Cardiac septum (tissue), 1 donor: ENCODE measurements at places on chromosomes 1 and 21. TPM values are rescaled to one million over a fixed set of nuclear protein-coding genes. Genes with fewer than 3 reads are reported as not detected.

ZNF644 gene
- total RNA-seq = 42.6 TPM

- no peak for DNase-seq
Measured at GRCh38 chr1:203475012-203475981, at the start of gene PRELP. Gene PRELP (plus strand): TSS chr1:203475806. CDS start chr1:203483185, 7,379 bp downstream.

CRYAA gene
- not detected for total RNA-seq

DNA sequence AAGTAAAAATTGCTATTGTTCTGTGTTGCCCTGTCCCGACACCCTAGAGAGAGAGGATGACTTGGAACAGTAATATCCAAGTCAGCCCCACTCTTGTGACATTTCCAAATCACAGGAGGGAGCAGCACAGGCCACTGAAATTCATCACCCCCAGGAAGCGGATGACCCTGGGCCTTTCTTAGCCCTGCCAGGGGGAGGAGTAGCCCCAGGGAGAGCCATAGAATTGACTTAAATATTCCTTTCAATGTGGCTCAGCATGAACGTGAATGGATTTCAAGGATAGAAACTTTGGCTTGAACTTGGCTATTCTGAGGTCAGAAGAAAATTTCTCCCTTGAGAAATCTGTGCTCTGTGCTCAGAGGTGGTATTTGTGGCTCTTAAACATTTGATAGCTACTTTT, 80.6 kb downstream of the CENPF start:
- DNase-seq = no peak

GRCh38 chr21:43274946-43275310, 106.1 kb downstream of the CRYAA start:
- peak; percentile 64 for DNase-seq

HRNR gene
- total RNA-seq = not detected

- no peak for DNase-seq
Measured at GRCh38 chr1:32470431-32470830, 5.6 kb downstream of the ZBTB8B start.

TOR3A gene
- total RNA-seq = 8.7 TPM

ALDH4A1 gene
- total RNA-seq = 50.3 TPM

GRCh38 chr1:117020526-117021156, 19.1 kb downstream of the CD101 start:
- DNase-seq = no peak

GRCh38 chr1:108862698-108863477, 6.0 kb upstream of the AKNAD1 start:
- no peak for DNase-seq

GRCh38 chr21:40056031-40056430, 188.8 kb downstream of the PCP4 start:
- no peak for DNase-seq

- DNase-seq = no peak
Measured at GRCh38 chr1:193181536-193181935, 4.9 kb downstream of the B3GALT2 start.

KCNK2 gene
- total RNA-seq = 0.11 TPM

GRCh38 chr1:157781048-157781447, 4.1 kb upstream of the FCRL2 start:
- DNase-seq = no peak

ACOT11 gene
- total RNA-seq = 44.1 TPM

GRCh38 chr1:6923416-6923815, 138.2 kb downstream of the CAMTA1 start:
- no peak for DNase-seq

RBM11 gene
- total RNA-seq = 0.57 TPM

GRCh38 chr1:203166192-203166940, 9.3 kb downstream of the MYBPH start:
- DNase-seq = no peak

GRCh38 chr1:181658581-181658980, 175.3 kb downstream of the CACNA1E start:
- DNase-seq = no peak

DNA sequence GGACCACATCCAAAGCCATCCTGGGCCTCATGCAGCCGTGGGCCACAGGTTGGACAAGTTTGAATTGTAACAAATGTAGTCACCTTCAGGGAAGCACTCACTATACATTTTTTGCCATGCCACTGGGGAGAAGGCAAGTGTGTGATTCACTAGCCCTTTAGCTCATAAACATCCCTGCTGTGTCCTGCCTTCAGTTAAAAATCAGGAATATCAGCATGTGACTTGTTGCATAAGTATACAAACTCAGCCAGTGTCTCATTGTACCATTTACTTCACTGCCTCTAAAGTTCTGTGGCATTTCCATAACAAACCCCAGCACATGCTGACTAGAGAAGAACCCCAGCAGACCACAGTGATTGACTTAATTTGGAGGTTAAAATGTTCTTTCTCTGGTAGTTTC, 142.0 kb upstream of the C1orf105 start:
- no peak for DNase-seq

GRCh38 chr21:36236052-36236730, 79.6 kb downstream of the DOP1B start:
- DNase-seq = no peak

GRCh38 chr1:200265104-200265503, 144.7 kb downstream of the ZNF281 start:
- DNase-seq = no peak

HENMT1 gene
- 1.1 TPM for total RNA-seq

DNA sequence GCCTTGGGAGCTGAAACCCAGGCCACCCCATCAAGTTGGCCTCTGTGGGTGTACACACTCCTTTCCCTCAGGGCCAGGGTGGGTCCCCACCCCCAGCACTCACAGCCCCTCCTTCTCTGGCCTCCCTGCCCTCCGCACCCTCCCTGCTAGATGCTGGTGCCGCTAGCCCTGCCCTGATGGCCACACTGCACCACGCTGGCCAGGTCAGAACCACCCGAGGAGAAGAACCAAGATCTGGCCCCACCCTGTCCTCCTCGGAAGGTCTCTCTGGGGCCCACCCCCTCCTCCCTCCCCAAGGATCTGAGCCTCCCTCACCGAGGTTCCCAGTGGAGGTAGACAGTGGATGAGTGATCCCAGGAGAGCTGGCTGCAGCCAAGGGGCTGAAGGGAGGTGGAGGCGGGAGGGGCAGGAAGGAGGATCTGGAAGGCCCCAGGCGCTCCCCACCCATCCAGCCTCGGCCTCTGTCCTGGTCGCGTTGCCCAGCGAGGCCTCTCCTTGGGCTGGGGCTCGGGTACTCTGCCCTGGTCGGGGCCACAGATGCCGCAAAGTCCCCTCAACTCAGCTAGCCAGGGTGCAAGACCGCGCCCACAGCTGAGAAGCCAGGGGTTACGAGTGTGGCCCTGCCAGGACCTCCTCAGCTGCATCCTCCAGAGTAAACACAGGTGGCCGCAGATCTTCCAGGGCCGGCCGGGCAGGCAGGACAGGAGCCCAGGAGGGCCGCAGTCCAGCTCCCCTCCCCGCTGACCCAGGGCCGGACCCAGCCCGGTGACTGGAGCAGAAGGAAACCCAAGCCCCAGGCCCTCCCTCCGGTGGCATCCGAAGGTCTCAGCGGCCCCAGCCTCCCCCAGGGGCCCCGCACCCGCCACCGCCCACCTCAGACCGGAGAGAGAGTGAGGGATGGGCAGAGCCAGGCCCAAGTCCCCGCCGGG, 5.2 kb downstream of the B3GALT6 start:
- no peak for DNase-seq

CYP4A22 gene
- total RNA-seq = not detected

DNA sequence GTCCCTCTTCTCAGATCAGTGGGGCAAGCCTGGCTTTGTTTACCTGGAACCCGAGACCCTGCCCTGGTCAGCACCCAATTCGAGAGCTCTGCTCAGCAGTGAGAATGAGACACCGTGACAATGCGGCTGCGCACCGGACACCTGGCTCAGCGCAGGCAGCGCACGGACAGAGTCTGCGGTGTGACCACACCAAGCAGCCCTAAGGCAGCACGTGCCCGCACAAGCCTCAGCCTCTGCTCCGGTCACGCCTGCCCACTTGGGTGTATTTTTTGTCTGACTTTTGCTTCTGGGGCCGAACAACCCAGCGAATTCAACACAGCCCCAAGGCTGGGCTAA, 4.7 kb downstream of the KRTAP10-8 start:
- no peak for DNase-seq

NBPF6 gene
- total RNA-seq = not detected

DNA sequence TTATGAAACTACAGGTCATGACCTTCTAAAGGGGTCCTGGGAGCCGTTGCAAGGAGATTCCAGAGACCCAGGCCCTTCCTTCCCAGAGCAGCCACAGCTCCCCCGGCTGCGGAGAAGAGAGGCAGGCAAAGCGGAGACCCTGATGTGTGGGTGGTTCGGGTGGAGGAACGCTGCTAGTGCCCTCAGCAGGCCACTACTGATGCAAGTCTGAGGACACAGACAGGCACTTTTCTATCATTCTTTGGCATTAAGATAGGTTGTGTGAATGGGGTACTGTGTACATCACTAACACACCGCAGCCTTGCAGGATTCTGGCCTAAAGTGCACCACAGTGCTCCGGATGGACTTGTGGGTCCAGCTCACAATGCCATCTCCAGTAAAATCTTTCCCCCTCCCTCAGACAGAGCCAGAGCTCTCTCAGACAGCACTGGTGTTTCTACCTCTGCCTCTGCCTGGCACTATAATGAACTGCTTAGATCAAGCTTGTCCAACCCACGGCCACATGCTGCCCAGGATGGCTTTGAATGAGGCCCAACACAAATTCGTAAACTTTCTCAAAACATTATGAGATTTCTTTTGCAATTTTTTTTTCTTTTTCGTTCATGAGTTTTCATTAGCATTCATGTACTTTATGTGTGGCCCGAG, 121.4 kb downstream of the TGFBR3 start:
- no peak for DNase-seq

GRCh38 chr21:31660259-31660565, 719 bp downstream of the SOD1 start:
- no peak for DNase-seq

- DNase-seq = no peak
Measured at GRCh38 chr1:153968408-153968807, 706 bp downstream of the CREB3L4 start.

DNA sequence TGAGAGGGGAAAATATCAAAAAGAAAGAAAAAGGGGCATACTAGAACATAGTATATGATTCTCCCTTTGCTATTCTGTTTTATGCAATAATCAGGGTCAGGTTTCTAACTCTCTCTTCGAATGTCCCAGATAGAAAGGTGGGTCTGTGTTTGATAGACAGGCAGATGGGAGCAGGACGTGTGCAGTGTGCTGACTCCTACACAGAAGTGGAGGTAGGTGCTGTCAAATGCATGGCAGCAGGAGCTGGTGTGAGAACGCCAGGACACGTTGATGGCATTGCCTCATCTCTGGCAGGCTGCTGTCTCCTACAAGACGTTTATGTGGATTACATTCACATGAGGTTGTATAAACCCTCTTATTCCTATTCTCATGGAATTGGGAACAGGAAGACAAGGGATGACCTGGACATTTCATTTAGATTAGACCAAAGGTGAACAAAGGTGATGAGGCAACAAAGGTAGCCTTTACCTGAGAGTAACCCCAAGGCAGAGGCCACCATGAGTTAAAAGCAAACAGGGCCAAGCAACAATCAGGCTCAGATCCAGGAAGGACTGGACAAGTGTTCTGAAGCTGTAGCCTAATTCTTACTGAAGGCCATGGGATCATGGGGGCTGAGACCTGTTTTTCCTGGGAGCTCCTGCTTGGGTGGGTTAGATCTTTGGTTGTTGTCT, 37.8 kb downstream of the KCNK1 start:
- no peak for DNase-seq

- DNase-seq = no peak
Measured at GRCh38 chr1:210607361-210607760, 278.7 kb downstream of the HHAT start.

NMNAT1 gene
- 18.5 TPM for total RNA-seq

DNA sequence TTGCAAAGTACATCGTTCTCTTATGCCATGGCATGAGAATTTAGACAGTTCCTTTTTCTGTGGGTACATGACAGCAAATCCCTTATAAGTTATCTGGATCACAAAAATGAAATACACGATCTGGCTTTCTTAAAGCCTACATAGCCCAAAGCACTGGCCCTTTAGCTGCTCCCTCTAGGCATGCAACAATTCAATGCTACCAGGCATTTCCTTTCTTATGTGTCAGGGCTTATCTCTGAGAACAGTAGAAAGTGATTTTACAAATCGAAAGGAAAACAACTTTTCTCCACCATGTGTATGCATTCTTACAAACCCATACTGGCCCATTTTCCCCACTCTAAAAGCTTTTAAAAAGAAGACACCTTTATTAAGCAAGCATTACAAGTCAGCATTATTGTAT, 139.7 kb downstream of the GRIK1 start:
- DNase-seq = no peak

DNA sequence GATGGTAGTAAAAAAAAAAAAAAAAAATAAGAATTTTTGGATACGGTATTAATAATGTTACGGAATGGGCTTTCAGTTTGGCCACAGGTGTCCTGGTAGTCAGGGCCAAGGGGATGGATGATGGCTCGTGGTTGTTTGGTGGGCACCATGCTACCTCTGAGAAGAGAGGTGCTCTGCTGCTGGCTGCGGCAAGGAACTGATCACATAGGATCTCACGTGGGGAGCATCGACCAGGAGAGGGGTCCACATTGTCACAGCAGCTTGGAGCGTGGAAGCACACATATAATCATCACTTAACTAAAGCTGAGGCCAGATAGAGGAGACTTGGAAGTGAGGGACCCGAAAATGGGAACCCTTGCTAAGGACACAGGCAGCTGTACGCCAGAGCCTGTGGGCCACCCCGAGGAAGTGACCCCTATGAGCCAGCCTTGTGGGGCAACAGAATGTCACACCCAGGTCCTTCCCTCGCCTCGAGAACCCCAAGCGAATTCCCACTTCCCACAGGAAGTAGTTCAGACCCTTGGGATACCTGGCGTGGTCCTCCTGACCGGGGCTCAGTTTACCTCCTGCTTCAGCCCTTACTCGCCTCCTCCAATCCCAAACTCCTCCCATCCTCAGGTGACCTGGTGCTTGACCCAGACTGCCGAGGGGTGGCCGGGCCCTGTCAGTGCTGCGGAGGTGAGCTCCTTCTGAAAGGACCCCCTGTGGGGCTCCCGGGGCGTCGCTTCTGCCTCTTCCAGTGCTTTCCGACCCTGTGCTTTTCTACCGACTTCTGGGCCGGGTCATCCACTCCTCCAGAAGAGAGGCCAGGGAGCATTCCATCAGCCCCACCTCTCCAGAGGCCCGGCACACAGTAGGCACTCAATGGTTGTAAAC, 222.0 kb downstream of the CAMTA1 start:
- DNase-seq = no peak

TBX15 gene
- total RNA-seq = 1.1 TPM

TESK2 gene
- total RNA-seq = 1.0 TPM

DNA sequence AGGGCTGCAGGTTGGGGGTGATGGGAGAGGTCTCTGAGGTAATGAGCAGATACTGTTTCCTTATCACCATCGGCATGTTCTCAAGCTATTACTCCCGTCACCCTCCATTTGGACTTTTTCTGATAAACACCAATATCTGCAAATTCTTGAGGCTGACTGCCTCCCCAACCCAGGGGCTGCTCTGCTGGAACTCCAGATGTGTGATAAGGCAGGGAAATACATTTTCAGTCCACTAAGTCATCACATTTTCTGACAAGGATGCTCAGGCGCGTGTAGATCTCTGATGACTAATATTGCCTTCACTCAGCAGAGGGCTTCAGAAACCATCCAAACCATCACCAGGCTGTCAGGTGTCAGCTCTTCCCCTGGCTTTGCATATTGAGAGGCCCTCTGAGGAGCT, 215.0 kb upstream of the POU3F1 start:
- no peak for DNase-seq
